ENCODE measurements at places on chromosomes 11 and 22. TPM values are rescaled to one million over a fixed set of nuclear protein-coding genes. Genes with fewer than 3 reads are reported as not detected.

ELP4 gene
- 16.6 TPM for total RNA-seq

USH1C gene
- not detected for total RNA-seq

SMIM35 gene
- not detected for total RNA-seq

KCNE3 gene
- 20.9 TPM for total RNA-seq

GAB4 gene
- total RNA-seq, result not detected

DDIAS gene
- total RNA-seq, result 3.8 TPM

PRAME gene
- total RNA-seq, result not detected

OR2D2 gene
- total RNA-seq, result not detected

KIAA0930 gene
- total RNA-seq, result 79.5 TPM

ACR gene
- total RNA-seq, result 4.5 TPM

NAA40 gene
- total RNA-seq, result 15.7 TPM

OR51B5 gene
- not detected for total RNA-seq

GPR83 gene
- 0.12 TPM for total RNA-seq

CAPN5 gene
- total RNA-seq, result 6.5 TPM

OVOL1 gene
- total RNA-seq, result 2.7 TPM

VSIG10L2 gene
- not detected for total RNA-seq

C11orf86 gene
- not detected for total RNA-seq

SMC1B gene
- total RNA-seq, result not detected

LRRC4C gene
- 2.2 TPM for total RNA-seq

PAK1 gene
- total RNA-seq, result 28.2 TPM

MRGPRX4 gene
- not detected for total RNA-seq

SLC5A4 gene
- 1.6 TPM for total RNA-seq

All from upper lobe of right lung (tissue), 1 donor.